ENCODE measurements at places on chromosomes 6 and 20. TPM values are rescaled to one million over a fixed set of nuclear protein-coding genes. Genes with fewer than 3 reads are reported as not detected.

- no peak overlapping the region for H3K27ac ChIP-seq
- no peaks in the 10 kb centered on the region for H3K36me3 ChIP-seq
- no peak overlapping the region for H3K4me3 ChIP-seq
- H3K27me3 ChIP-seq: no peaks in the 10 kb centered on the region
- H3K4me1 ChIP-seq: no peaks in the 10 kb centered on the region
Observed at GRCh38 chr6:12200761-12201160, 89.4 kb upstream of the EDN1 start.

DNA sequence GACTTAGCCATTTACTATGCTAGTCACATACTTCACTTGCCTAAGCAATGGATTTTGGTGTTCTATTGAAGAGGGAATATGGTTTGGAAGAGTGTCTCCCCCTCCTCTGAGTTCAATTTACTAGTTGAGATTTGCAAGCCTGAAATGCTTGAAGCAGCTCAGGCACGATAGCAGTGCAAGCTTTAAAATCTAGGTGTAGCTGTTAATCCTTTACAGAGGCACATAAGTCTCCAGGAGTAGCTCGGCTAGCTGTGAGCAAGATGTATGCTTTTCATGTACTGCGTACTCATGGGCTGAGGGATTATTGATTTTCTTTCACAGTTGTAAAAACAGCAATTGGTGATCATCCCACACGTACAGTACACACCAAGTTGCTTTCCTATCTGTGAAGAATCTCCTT, 726 bp downstream of the FLRT3 start:
- peak overlapping the region; percentile 46 for H3K4me3 ChIP-seq
- H3K4me1 ChIP-seq: no peaks in the 10 kb centered on the region
- H3K36me3 ChIP-seq: no peaks in the 10 kb centered on the region
- H3K27me3 ChIP-seq: no peaks in the 10 kb centered on the region
- H3K27ac ChIP-seq: peak overlapping the region; percentile 82
- DNase-seq: no peak

- H3K27ac ChIP-seq: peak overlapping the region; percentile 31
- peak; percentile 43 for DNase-seq
- H3K36me3 ChIP-seq: no peaks in the 10 kb centered on the region
- H3K27me3 ChIP-seq: no peaks in the 10 kb centered on the region
- H3K4me3 ChIP-seq: no peak overlapping the region
- peaks cover 16% of the 10 kb centered on the region for H3K4me1 ChIP-seq
Observed at GRCh38 chr6:105488516-105489215, 85.8 kb upstream of the PREP start.

- no peak for DNase-seq
- H3K27ac ChIP-seq: peak within 1 kb of the TSS; percentile 49
- H3K4me1 ChIP-seq: peaks cover 27% of the 10 kb centered on the region
- H3K36me3 ChIP-seq: peaks cover 6% of the 10 kb centered on the region
- H3K4me3 ChIP-seq: peak within 1 kb of the TSS; percentile 62
Observed at GRCh38 chr20:1184638-1185315, at the start of gene TMEM74B. Gene TMEM74B (minus strand): TSS chr20:1184981. CDS start chr20:1183801, 1,180 bp downstream.

GRCh38 chr6:17226786-17227233, 54.4 kb upstream of the RBM24 start:
- H3K36me3 ChIP-seq: no peaks in the 10 kb centered on the region
- H3K27ac ChIP-seq: no peak overlapping the region
- no peaks in the 10 kb centered on the region for H3K27me3 ChIP-seq
- no peak for DNase-seq

GRCh38 chr20:58208944-58209343, 19.5 kb downstream of the ANKRD60 start:
- no peak overlapping the region for H3K27ac ChIP-seq
- no peak overlapping the region for H3K4me3 ChIP-seq
- H3K4me1 ChIP-seq: peaks cover 7% of the 10 kb centered on the region
- no peak for DNase-seq

DNA sequence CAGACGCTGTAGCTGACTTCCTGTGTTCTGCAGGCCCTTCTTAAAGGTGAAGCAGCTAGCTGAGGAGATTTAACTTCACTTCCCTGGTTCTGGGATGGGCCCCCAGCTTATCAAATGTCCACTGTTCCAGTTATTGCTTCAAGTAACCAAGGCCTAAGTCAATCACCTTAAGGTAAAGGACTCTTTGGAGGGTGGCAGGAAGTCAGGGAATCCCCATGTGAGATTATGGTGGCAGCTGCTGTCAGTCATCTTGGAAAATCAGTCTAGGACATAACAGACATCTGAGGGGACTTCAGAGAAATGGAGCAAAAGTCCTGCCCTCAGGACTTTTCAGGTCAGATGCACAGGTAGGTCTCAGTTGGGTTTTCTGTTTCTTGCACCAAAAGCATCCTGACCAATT, 3.8 kb downstream of the ELOVL5 start:
- H3K27ac ChIP-seq: no peak overlapping the region
- H3K4me3 ChIP-seq: no peak overlapping the region
- no peaks in the 10 kb centered on the region for H3K27me3 ChIP-seq
- H3K36me3 ChIP-seq: no peaks in the 10 kb centered on the region

GRCh38 chr20:25316506-25317190, 68.8 kb downstream of the PYGB start:
- no peak for DNase-seq
- no peak overlapping the region for H3K27ac ChIP-seq
- H3K27me3 ChIP-seq: no peaks in the 10 kb centered on the region
- H3K36me3 ChIP-seq: peaks cover 32% of the 10 kb centered on the region
- H3K4me3 ChIP-seq: no peak overlapping the region

OPRL1 gene
- polyA plus RNA-seq: not detected

ESR1 gene
- 0.05 TPM for polyA plus RNA-seq

- H3K4me3 ChIP-seq: no peak overlapping the region
- H3K4me1 ChIP-seq: no peaks in the 10 kb centered on the region
- no peak for DNase-seq
Observed at GRCh38 chr6:147949981-147950622, 392.5 kb upstream of the SASH1 start.

TFAP2A gene
- polyA plus RNA-seq: 0.50 TPM

All from stomach (tissue), 19 donors.